ENCODE measurements at places on chromosomes 12 and 14.

DNA sequence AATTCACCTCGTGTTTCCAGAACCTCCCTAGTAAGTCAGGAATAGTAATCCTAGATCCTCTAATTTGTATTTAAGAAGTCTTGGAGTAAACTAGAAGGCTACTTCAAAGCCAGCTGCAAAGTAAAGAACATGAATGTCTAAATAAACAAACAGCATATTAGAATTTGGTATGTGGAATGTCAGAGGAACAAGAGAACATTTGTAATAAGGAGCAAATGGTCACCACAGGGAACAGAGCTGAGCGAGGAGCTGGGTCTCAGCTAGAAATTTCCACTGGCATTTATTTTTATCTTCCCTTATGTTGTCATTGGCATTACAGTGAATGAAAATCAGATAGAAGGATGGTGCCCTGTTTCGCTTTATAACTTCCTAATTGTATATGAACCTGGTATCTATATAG lies 50.2 kb downstream of the FRMD6 start:
- DNase-seq: no peak

- DNase-seq: no peak
Measured at GRCh38 chr14:95163132-95163531, 5.8 kb upstream of the DICER1 start.

DNA sequence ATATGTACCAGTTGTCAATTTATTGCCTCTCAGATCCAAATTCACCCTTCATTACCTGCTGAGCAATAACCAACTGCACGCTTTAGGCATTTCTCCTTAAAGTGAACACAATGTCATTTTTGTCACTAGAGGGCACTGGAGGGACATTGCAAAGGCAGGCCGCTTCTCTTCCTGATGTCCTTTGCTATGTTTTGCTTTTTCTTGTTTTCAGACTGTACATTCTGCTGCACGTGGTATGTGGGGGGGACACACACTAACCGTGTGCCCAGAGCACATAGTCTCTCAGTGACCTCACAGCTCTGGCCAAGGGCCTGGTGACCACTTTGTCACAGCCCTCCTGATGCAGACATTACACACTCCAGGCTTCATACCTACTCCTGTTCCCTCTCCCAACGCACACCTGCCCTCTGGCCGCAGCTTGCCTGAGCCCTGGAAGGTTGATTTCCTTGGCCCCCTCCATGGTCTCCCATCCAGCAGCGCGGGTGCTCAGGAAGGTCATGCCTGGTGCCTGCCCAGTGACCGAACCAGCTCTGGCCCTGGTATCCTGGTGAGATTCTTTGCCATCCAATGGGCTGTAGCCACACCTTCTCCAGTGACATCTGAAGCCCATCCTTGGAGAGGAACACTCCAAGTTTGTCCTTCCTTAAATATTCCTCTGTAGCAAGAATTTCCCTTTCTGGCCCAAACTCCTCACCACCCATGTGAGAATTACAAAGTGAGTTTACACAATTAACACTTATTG lies 39.9 kb downstream of the MYO1H start:
- peak; percentile 78 for DNase-seq

GRCh38 chr12:94679554-94680195 lies 29.3 kb upstream of the TMCC3 start:
- no peak for DNase-seq

- DNase-seq: no peak
Measured at GRCh38 chr12:2348482-2348852, 295.7 kb downstream of the CACNA1C start.

DNA sequence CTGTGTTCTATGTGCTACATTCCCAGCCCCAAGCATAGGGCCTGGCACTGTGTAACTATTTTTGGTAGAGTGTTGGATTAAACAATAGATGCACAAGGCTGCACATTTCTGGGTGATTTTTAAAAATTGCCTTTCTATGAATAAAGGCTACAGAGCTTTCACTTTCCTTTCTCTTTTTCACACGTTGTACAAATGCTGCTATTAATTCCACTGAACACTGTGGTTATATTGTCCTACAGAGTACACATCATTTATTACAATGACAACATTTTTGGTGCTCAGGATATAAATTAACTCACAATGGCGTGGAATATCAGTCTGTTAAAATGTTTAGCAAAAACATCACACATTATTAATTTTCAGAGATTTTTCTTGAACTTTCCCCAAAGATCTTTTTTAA lies 3.6 kb upstream of the EML1 start:
- DNase-seq: no peak

DNA sequence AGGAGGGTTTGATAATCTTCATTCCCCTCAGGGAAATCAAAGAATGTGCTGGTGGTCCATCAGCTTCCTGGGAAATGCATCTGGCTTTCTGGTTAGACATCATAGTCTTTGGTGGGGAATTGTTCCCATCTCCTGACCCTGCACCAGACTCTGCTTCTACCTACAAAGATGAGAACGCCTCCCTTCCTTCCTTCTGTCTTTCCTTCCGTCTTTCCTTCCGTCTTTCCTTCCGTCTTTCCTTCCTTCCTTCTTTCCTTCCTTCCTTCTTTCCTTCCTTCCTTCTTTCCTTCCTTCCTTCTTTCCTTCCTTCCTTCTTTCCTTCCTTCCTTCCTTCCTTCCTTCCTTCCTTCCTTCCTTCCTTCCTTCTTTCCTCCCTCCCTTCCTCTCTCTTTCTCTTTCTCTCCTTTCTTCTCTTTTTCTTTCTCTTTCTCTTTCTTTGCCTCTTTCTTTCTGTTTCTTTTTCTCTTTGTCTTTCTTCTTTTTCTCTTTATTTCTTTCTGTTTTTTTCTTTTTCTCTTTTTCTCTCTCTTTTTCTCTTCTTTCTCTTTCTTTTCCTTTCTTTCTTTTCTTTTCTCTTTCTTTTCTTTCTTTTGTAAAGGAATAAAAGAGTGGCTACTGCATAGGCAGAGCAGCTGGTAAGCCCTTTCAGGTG lies 189.0 kb upstream of the ARHGAP5 start:
- DNase-seq: no peak

DNA sequence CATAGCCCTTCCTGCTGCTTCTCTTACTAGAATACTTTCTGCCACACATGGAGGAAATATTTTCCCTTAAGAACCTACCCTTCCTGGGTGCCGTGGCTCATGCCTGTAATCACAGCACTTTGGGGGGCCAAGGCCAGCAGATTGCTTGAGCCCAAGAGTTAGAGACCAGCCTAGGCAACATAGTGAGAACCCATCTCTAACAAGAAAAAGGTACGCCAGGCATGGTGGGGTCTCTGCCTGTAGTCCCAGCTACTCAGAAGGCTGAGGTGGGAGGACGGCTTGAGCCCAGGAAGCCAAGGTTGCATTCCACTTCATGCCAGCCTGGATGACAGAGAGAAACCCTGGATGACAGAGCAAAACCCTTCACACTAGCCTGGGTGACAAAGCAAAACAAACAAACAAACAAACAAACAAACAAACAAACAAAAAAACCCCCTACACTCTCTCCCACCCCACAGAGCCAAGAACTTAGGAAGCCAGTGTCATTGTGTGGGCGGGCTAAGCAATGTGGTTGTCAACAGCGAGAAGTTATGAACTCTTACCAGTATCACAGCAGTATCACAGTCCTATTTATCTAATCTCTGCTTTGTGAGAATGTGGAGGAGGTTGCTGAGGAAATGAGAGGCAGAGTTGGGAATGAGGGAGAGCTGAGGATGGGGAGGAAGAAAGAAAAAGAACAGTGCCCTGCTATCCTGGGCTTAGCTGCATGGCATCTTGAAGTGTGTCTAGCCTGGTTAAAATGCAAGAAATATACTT lies 53.8 kb upstream of the CLEC14A start:
- no peak for DNase-seq

GRCh38 chr12:101877806-101878242 lies 444 bp downstream of the DRAM1 start:
- no peak for DNase-seq

GRCh38 chr12:54628186-54628846 lies 6.4 kb downstream of the LACRT start:
- DNase-seq: no peak

- DNase-seq: no peak
Measured at GRCh38 chr12:6478416-6478815, 7.9 kb upstream of the VAMP1 start.

- DNase-seq: peak; percentile 83
Measured at GRCh38 chr14:68593806-68594536, 198.9 kb downstream of the ZFP36L1 start.

DNA sequence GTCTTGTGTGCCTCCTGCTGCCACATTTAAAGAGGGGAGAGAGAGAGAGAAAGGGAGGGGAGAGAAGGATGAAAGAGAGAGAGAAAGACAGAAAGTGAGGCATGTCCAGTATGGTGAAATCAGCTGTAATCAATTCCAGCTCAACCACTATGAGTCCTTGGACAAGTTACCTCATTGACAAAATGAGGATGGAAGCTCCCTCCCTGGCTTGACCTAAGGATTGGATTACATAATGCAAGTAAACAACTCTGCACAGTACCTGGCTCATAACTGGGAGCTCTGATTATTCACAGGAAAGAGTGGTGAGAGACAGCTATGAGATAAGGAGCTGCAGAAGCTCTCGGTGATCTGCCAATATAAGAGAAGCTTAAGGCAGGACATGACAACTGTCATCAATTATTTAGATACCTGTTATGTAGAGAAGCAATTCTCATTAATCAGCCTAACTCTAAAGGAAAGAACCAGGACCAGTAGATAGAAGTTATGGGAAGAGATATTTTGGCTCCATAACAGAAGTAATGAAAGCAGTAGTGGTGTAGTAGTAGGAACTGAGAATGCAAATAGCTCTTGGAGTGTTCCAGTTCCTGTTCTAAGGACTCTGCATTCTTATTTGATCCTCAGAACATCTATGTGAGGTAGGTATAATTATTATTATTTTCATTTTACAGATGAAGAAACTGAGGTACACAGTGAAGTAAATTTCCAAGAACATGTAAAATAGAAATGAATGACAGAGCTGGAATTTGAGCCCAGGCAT lies 791.6 kb downstream of the DIO2 start:
- no peak for DNase-seq

GRCh38 chr12:124208489-124208888 lies 86.4 kb upstream of the RFLNA start:
- no peak for DNase-seq

- peak; percentile 84 for DNase-seq
Measured at GRCh38 chr12:57008178-57008577, 1.8 kb upstream of the ZBTB39 start.

DNA sequence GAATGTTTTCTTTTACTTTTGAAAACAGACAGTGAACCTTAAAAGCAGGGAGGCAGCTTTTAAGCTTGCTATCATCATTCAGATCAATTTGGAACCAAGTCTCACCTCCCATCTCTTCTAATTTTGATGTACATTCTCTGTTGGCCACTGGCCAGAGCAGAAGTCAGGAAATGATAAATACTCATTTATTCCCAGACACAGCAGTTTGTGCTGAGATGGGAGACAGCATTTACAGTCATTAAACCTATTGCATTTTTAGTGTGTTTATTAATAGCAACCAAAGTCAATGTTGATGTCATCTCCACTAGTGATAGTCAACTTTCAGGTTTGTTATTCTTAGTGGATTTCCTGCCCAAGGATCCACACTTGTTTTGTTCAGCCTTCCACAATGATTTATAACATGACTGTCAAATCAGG lies 320.0 kb upstream of the ATP2B1 start:
- no peak for DNase-seq

DNA sequence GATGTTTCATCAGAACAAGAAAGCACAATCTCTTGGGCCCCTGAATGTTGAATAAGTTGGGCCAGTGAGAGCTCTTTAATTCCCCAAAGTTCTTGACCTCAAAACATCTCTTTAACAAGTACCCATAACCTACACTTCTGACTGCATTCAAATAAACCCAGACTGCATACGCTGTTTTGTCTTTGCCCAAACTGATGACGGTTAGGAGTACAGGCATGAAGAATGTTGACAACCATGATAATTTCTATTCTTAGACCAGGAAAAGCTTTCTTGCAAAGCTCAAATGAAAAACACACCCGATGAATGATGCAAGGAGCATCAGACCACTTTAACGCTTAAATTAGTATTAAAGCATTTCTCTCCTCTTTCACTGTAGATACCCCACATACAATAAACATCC lies 11.7 kb upstream of the RAB3IP start:
- DNase-seq: no peak

GRCh38 chr12:101939306-101939705 lies 61.9 kb downstream of the DRAM1 start:
- DNase-seq: no peak

DNA sequence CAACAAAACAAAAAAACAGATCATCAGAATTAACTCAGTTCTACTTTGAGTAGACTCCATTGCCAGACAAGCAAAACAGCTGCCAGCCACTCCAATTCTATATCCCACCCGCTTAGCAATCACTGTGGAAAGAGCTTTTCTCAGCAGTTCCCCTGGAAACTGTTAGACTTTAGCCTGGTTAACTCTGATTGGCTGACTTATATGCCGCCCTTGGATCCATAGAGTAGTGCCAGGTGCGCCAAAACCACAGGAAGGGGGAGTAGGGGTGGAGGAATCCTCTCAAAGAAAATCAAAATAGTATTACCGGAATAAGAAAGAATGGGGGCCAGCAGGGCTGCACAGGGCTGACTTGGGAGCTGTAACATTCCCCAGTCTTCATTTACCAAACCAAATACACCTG lies 5.4 kb upstream of the EML5 start:
- no peak for DNase-seq

DNA sequence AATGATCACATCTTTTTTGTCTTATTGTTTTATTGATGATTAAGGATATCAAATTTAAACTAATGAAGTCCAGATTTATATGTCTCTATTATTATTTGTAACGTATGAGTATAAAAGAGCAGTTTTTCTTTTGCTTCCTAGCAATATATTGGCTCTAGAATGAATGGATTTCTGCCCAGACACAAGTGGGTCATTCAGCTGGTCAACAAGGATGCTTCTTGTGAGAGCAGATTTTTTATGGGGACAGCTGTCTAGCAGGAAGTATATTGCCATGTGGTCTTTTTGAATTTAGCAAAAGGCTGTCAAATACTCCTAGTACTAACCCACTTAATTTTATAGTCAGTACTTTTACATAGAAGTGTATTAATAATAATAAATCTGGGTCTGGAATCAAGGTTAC lies 1071.1 kb upstream of the FLRT2 start:
- DNase-seq: no peak

DNA sequence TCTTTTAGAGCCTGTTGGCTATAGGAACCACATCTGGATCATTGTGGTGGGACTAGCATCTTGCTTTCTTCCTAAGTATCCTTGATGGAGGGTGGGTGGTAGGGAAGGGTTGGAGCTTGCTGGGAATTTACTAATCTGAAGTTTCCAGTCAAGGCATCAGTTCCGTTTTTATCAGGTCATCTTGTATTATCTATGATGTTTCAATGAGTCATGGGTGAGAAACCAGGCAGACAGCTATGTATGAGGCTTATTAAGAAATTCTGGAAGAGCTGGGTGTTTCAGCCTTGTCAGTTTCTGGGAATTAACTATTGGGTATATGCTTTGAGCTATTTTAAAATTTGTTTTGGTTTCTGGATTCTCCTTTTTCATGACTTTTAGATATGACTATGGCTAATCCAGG lies 11.3 kb downstream of the TSFM start:
- no peak for DNase-seq

- peak; percentile 29 for DNase-seq
Measured at GRCh38 chr14:87628129-87628528, 364.9 kb downstream of the GALC start.

DNA sequence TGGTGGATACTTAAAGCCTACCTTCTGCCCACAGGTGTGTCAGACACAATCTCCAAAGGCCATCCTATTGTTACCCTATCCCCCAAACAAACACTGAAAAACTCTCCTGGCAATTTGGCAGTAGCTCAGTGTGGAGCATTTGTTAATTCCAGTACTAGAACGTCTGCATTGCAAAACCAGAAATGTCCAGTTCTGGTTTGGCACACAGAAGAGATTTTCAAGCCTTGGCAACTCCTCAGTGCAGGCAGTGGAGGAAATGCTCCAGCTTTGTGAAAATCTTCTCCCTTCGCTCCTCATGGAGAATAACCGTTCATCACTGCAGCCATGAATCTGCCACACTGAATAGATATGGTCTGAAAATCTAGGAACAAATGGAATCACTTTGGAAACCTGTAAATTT lies 5.3 kb upstream of the SOCS2 start:
- DNase-seq: no peak
